ENCODE measurements at places on chromosomes 5 and 9. TPM values are rescaled to one million over a fixed set of nuclear protein-coding genes. Genes with fewer than 3 reads are reported as not detected.
A peak's percentile ranks its signal among the peaks of the same experiment; 100 is the strongest.

DNA sequence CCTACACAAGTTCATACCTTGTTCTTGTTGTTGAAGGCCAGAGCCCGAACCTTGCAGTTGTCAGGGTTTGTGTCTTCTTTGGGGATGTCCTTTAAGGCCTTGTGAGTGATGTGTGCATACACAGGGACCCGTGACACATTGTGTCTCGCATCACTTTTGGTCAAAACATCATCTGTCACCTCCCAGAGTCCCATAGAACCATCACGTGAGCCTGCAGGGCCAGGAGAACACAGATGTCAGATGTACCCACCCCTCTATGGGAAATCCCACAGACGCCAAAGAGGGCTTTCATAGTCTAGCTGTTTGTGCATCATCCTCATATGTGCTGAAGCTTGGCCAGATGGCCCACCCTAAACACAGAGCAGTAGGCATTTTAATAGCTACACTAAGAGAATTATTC, 28.2 kb downstream of the DCAF12 start:
- H3K4me1 ChIP-seq = no peaks in the 10 kb centered on the region
- no peaks in the 10 kb centered on the region for H3K27me3 ChIP-seq
- H3K36me3 ChIP-seq = peaks cover 48% of the 10 kb centered on the region
- H3K4me3 ChIP-seq = no peak overlapping the region

DNA sequence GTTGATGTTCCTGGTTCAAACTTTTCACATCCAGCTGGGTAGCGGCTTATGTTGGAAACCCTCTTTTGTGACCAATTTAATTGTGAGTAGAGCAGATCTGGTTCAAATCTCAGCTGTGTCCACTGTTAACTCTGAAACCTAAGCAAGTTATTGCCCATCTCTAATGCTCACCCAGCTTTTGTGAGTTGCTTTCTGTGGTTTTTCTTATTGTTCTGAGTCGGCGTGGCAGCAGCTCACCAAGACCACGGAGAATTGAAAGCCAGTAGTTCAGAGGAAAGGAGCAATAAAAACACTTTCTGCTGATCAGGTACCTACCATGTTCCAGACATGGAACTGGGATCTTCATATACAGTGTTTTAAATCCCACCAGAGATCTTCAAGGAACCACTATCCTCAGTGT, 114.4 kb downstream of the DOCK2 start:
- no peaks in the 10 kb centered on the region for H3K4me1 ChIP-seq
- no peak overlapping the region for H3K27ac ChIP-seq
- no peak overlapping the region for H3K4me3 ChIP-seq

GRCh38 chr5:145548097-145548496, 287.0 kb downstream of the PRELID2 start:
- H3K36me3 ChIP-seq = no peaks in the 10 kb centered on the region
- no peaks in the 10 kb centered on the region for H3K4me1 ChIP-seq
- no peak for DNase-seq
- no peak overlapping the region for H3K27ac ChIP-seq
- H3K4me3 ChIP-seq = no peak overlapping the region

- H3K27ac ChIP-seq = no peak overlapping the region
- no peak overlapping the region for H3K4me3 ChIP-seq
- no peak for DNase-seq
- no peaks in the 10 kb centered on the region for H3K4me1 ChIP-seq
- no peaks in the 10 kb centered on the region for H3K36me3 ChIP-seq
- H3K27me3 ChIP-seq = no peaks in the 10 kb centered on the region
These were observed 336.9 kb downstream of the ARHGEF28 start for GRCh38 chr5:73962801-73963425.

The EGFLAM gene
- total RNA-seq = not detected

The SHOC1 gene
- not detected for total RNA-seq

The SPATA31C1 gene
- not detected for total RNA-seq

GRCh38 chr5:96220610-96221390, 212.2 kb downstream of the PCSK1 start:
- H3K4me3 ChIP-seq = no peak overlapping the region
- H3K4me1 ChIP-seq = no peaks in the 10 kb centered on the region
- DNase-seq = no peak
- H3K27me3 ChIP-seq = no peaks in the 10 kb centered on the region
- H3K36me3 ChIP-seq = no peaks in the 10 kb centered on the region
- no peak overlapping the region for H3K27ac ChIP-seq

The TPRN gene
- total RNA-seq = 8.5 TPM

DNA sequence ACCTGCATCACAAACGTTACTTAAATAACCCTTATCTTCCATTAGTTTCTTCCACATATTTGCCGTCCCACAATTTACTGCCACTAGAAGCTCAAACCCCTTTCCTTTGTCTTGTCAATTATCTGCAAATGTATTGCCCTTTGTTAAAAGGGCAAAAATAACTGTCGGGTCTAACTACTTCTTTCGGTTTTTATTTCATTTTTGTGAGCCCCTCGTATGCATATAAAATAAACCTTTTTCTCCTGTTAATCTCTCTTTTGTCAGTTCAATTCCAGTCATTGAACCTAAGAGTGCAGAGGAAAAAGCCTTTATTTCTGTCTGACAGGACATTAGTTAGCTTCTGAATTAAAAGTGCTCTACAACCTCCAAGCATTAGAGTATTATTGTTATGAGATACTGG, 45.5 kb downstream of the TMEM215 start:
- no peak overlapping the region for H3K4me3 ChIP-seq
- no peaks in the 10 kb centered on the region for H3K4me1 ChIP-seq
- no peaks in the 10 kb centered on the region for H3K27me3 ChIP-seq
- no peak for DNase-seq
- no peaks in the 10 kb centered on the region for H3K36me3 ChIP-seq

GRCh38 chr9:125744616-125745015, 2.6 kb upstream of the PBX3 start:
- H3K27me3 ChIP-seq = no peaks in the 10 kb centered on the region
- DNase-seq = no peak
- H3K4me3 ChIP-seq = no peak overlapping the region
- H3K36me3 ChIP-seq = no peaks in the 10 kb centered on the region
- H3K27ac ChIP-seq = no peak overlapping the region

DNA sequence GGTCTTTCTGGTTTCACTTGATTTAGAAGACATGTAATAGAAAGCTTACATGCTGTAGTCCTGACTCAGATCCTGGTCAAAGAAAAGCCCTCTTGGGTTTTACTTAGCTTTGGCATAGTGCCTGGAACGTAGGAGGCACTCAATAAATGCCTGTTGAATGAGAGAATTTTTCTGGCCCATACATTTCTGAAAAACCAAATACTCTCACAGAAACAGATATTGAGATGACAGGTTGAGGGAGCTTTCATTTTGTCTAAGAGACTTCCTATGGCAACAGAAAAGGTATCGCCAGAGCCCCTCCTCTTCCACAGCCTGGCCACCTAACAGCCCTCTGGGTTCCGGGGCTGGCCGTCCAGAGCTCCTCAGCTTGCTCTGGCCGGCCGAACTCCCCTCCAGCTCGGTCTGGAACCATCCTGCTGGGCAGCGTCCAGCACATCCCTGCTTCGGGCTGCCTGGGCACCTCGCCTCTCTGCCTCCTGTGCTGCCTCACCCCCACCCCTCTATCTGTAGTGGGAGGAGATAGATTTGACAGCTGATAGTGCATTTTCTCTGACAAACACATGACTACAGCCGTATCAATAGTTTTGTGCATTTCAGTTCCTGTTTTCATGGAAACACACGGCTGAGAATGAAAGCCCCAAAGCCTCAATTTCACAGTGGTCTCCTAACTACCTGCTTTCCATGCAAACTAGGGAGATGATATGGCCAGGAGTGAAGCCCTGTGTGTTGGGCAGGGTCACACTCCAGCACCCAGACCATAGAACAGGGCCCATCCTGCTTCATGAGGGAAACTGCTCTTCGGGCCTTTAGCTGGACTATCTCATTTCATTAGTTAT, 1.1 kb downstream of the IL4 start:
- H3K27ac ChIP-seq = peak overlapping the region; percentile 32
- H3K4me3 ChIP-seq = no peak overlapping the region
- no peak for DNase-seq
- no peaks in the 10 kb centered on the region for H3K27me3 ChIP-seq

DNA sequence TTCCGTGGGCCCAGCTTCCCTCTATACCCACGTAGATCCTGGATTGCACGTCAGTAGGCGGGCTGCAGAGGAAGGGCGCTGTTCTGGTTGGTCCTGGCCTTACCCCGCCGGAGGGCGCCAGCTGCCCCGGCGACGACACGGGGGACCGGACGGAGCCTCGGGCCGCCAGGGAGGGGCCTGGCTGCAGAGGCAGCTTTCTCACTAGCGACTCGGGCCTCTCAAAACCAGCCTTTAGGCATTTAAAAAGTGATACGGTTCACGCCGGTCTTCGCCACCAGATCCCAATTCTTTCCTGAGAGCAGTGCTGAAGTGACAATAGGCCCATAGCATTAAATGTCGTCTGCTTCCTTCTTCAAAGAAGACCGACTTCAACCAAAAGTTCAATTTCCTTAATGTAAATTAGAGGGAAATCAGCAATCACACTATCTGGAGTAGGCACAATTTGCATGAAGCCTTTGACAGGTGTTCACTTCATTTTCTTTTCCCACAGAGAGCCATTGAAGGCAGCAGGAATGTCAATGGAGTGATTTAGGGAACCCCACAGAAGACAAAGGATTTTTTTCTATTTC, 17.6 kb upstream of the UBE2D2 start:
- DNase-seq = peak; percentile 29
- no peaks in the 10 kb centered on the region for H3K27me3 ChIP-seq
- H3K4me1 ChIP-seq = peaks cover 9% of the 10 kb centered on the region
- no peak overlapping the region for H3K27ac ChIP-seq
- H3K36me3 ChIP-seq = no peaks in the 10 kb centered on the region

The BARHL1 gene
- not detected for total RNA-seq

The NUDT12 gene
- 2.8 TPM for total RNA-seq

DNA sequence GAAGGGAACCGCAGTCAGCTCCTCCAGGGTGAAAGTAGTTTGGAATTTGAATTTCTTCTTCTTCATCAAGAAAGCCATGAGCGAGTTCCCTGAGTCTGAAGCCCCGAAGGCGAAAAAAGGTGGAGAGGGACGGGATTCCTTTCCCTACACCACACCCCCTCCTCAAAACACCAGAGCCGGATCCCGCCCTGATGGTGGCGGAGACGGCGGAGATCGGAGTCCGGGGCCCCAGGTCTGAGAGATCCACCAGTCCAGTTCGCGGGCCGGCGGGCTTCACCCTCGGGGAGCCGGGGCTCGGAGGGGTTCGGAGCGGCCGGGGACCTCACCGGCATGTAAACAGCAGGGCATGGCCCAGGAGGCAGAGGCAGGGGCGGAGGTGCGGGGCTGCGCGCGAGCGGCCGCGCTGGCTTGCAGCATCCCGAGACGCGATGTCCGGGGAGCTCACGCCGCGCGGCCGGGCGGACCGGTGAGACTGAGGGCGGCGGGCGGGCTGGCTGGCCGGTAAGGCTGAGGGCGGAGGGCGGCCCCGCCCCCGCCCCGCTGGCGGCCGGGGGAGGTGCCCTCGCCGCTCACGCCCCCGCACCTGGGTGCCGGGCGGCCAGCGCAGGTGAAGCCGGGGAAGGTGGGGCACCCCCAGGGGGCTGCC, 606 bp downstream of the EEIG1 start:
- H3K27ac ChIP-seq = peak overlapping the region; percentile 78
- H3K4me1 ChIP-seq = peaks cover 54% of the 10 kb centered on the region
- H3K36me3 ChIP-seq = peaks cover 12% of the 10 kb centered on the region
- peak; percentile 31 for DNase-seq

DNA sequence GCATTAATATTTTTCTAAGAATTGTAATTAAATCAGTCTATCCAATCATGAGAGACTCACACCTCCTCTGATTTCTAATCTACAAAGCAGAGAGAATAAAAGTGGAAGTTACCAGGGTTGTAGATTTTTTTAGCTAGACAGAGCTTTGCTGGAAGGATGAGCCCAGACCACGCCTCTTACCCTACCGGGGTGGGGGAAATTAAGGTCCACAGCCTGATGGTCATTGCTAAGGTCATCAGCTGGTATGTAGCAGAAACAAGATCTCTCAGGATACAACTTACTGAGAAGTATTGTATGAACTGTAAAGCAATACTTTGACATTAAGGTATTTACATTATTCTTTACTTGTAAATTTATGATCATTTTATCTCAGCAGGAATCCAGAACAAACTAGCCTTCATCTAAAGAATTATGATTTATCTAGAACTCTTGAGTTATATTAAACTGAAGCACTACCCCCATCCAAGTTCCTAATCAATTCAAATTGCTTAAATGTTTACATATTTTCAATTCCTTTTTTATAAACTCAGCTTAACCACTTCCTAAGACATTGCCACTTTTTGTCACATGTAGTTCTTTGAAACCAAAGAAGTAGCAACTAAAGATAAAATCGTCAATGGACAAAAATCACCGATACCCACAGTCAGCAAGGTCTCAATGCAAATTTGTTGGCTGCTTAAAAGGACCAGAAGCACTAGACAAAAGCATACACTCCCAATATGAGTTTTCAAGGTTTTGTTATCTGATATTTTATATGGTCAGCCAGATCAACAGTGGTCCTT, 225.8 kb upstream of the DAPK1 start:
- no peak overlapping the region for H3K27ac ChIP-seq
- DNase-seq = no peak
- H3K27me3 ChIP-seq = no peaks in the 10 kb centered on the region
- H3K36me3 ChIP-seq = no peaks in the 10 kb centered on the region
- H3K4me3 ChIP-seq = no peak overlapping the region

GRCh38 chr5:150245111-150245789, 44.3 kb downstream of the CAMK2A start:
- no peaks in the 10 kb centered on the region for H3K36me3 ChIP-seq
- H3K4me3 ChIP-seq = no peak overlapping the region
- H3K27ac ChIP-seq = no peak overlapping the region
- no peaks in the 10 kb centered on the region for H3K4me1 ChIP-seq

The HAVCR1 gene
- total RNA-seq = 10.1 TPM

DNA sequence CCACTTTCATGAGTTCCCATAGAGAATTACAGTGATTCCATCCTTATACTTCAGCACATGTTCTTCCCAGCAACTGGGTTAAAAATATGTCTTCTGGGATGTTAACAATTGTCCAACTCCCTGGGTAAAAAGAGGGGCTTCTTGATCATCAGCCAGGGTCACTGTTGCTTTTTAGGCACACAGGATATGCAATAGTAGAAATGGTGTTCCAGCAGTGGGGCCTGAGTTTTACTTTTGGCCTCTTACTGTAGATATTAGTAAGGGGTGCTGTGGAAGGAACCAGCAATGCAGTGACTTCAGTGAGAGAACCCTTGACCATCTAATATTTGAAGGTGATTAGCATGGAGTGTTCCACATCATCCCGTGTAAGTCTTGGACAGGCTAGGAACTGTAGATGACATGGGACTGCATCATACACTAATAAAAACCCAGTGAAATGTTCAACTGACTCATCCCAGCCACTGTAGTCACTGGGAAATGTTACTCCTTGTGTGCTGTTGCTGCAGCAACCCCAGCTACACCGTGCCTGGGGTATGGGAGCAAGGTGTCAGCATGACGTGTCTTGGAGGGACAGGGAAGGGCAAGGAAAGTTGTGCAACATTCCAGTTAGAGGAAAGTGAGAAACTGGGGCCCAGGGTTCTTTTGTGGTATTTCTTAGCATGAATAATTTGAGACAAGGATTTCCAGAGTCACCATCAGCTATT, 610.9 kb downstream of the RAB3C start:
- H3K27ac ChIP-seq = no peak overlapping the region
- H3K4me3 ChIP-seq = no peak overlapping the region
- H3K4me1 ChIP-seq = peaks cover under 1% of the 10 kb centered on the region
- DNase-seq = no peak
- no peaks in the 10 kb centered on the region for H3K27me3 ChIP-seq

The SPATA31E1 gene
- total RNA-seq = not detected

GRCh38 chr5:14299666-14300065, 156.5 kb downstream of the TRIO start:
- H3K36me3 ChIP-seq = no peaks in the 10 kb centered on the region
- H3K4me1 ChIP-seq = no peaks in the 10 kb centered on the region
- H3K4me3 ChIP-seq = no peak overlapping the region
- no peaks in the 10 kb centered on the region for H3K27me3 ChIP-seq
- DNase-seq = no peak

GRCh38 chr5:175749591-175749990, 91.7 kb downstream of the HRH2 start:
- no peaks in the 10 kb centered on the region for H3K4me1 ChIP-seq
- H3K27me3 ChIP-seq = no peaks in the 10 kb centered on the region
- DNase-seq = no peak
- no peaks in the 10 kb centered on the region for H3K36me3 ChIP-seq
